ENCODE measurements at places on chromosomes 6 and 20.

- no peak for DNase-seq
These were observed 49.8 kb upstream of the STXBP5 start for GRCh38 chr6:147154454-147154853.

DNA sequence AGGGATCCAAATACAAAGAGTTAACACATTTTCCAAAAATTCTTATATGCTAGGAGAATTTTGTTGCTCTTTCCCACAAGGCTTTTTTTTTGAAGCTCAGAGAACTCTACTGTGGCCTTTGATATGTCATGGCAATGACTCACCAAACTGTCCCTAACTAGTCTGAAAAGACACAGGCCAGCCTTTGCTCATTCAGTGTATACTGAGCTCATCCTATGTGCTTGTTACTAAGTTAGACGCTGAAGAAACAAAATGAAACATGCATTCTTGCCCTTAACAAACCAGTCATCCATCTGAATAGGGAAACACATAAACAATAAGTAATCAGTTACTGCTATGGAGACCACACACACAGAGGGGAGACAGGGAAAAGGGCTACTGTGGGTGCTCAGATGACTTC, 291.8 kb downstream of the FOXC1 start:
- no peak for DNase-seq

DNA sequence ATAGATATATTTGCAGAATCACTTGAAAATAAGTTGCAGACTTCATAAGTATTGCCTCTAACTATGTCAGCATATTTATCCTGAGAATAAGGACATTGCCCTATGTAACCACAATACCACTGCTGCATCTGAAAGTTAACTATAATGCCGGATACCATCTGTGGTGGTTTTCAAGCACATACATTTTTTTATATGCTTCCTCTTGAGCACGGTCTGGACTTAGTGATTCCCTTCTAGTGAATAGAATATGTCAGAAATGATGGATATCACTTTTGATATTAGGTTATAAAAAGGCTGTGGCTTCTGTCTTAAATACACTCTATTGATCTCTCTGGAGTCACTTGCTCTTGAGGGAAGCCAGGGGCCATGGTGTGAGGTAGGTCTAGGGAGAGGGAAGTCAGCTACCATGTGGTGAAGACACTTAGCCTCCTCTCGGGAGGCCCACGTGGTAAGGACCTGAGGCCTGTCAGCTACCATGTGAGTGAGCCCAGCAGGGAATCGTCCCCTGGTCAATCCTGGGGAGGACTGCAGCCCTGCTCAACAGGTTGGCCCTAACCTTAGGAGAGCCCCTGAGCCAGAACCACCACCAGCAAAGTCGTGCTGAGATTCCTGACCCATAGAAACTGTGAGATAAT, 57.5 kb downstream of the CCDC170 start:
- no peak for DNase-seq

- DNase-seq: no peak
These were observed 109.7 kb downstream of the FIG4 start for GRCh38 chr6:109800771-109801170.

- DNase-seq: no peak
These were observed 12.6 kb downstream of the AAR2 start for GRCh38 chr20:36248836-36249235.

DNA sequence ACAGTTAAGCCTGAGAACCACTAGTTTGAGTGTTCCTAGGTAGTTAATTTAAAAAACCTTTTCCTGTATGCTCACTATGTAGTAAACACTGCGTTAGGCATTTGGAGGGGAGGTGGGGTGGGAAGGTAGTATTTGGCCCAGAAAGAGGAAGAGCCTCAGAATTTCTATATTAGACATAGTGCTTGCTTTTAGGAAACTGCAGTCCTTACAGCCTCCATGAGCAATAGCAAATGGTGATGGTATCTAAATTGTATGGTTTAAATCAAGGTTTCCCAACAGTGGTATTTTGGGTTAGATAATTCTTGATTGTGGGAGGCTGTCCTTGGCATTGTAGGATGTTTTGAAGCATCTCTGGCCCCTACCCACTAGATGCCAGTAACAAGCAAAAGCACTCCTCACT, 61.5 kb upstream of the RIPOR2 start:
- no peak for DNase-seq

DNA sequence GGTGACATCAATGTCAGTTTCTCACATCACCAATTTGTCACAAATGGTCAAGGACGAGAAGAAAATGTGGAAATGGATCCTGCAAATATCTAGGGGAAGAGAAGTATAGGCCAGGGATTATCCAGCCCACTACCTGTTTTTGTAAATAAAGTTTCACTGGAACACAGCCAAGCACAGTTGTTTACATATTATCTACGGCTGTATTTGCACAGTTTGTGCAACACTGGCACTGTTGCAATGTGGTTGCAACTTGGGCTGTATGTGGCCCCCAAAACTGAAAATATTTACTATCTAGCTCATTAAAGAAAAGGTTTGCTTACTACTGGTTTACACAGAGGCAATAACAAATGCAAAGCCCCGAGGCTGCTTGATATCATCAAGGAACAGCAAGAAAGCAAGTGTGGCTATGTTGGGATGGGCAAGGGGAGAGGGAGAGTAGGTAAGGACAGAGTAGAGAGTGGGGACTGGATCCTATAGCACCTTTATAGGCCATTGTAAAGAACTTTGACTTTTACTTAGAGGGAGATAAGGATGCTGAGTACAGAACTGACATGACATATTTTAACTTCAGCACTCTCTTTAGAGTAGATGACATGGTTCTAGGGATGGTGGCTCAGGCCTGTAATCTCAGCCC, 11.8 kb upstream of the STXBP5 start:
- DNase-seq: no peak

GRCh38 chr20:33320006-33320405, 37.0 kb downstream of the BPIFB1 start:
- no peak for DNase-seq

Measured in foreskin melanocyte (primary cell).